ENCODE measurements at places on chromosomes 3 and 15.
A peak's percentile ranks its signal among the peaks of the same experiment; 100 is the strongest.

DNA sequence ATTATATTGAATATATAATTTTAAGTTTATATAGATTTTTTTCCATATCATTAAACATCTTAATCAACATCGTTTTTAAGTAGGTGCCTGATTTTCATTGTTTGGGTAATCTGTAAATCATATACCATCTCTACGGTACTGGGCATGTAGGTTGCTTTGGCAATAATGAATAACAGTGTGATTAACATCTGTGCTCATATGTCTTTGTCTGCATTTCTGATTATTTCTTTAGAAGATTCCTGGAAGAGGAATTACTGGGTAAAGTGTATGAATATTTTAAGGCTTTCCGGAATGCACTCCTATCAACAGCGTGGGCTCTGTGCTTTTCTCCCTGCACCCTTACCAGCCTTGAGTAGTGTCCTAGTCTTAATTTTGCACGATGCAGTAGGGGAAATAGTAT lies 119.8 kb upstream of the LIPC start:
- DNase-seq, result no peak

DNA sequence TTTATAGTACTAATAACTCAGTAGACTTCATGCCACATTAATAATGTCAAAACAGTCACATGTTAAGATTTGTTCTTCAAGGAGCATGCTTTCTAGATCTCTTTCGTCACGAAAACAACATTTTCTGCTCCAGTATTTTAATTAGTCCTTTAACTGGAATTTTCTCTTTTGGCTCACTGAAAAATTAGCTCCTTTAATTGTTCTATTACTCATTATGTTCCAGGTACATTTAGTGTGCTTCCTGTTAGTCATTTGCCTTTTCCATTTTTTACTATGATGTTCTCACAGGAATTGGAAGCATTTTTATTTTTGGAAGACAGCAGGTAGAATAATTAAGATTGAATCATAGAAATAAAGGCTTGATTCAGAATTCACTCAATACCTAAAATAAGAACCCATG lies 111.2 kb downstream of the SLC9A9 start:
- no peak for DNase-seq

DNA sequence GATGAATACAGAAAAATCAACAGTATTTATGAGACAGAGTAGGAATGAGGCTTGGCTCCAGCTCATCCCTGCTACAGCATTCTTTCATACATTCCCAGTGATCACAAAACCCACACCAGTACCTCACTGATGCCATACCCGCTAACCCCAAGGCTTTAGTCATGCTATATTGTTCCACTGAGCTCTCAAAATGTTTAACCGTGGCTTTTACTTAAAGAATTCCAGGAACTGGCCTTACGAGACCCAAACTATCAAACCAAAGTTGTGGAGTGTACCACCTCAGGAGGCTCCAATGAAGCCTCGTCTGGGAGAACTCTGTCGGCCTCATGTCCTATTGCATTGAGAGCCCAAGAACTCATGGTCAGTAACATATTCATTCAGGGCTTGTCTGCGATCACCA lies 278.9 kb downstream of the ULK4 start:
- DNase-seq, result no peak

DNA sequence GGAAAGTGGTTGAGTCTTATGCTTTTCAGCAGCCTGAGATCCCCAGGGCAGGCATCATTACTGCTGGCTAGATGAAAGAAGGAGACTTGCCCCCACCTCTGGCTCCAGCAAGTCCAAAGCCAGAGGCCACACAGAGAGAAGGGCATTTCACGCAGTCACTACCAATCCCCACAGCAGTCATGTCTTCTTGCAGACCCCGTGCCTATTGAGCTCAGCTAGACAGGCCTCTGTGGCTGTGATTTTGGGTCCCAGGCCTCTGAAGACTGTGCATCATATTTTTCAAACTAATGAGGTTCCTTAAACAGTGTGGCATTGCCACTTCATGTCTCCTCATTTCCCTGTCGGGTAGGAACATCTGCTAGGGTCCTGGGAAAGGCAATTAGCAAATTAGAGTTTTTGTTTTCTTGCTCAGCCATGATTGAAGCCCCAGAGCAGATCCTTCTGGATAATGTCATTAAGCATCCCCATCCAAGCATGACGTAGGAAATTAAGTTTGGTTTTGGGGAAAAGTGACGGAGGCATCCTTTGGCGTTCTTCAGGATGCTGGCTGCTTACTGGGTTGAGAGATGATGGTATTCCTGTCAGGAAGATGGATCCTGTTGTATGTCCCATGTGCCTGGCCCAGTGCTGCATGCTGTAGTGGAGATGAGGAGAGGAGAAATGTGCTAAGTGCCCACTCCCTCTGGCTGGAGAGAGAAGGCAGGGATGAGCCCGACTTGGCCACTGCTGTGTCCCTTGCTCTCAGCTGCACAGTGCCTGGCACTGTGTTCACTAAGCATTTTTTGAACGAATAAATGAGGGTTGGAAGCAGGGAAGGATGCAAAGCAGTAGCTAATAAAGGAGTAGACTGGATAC lies 7.0 kb downstream of the SPSB4 start:
- no peak for DNase-seq

- DNase-seq, result no peak
Observed at GRCh38 chr3:184085389-184085852, 11.4 kb upstream of the HTR3E start.

DNA sequence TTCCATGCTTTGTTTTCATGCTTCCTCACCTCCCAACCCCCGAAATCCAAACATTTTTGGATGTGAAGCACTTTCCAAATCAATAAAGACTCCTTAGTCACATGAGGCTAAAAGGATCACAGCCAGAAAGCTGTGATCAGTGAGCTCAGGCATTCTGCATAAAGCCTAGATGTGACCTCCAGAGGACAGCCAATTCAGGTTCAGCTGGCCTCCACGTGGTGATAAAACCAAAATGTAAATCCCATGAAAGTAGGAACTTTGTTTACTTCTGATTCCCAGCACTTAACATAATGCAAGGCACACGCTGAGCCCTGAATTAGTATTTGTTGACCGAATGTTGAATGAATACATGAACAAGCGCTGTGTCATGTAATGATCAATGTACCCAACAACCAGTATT lies 249.5 kb upstream of the EOMES start:
- no peak for DNase-seq

GRCh38 chr3:119015942-119016341 lies 18.7 kb downstream of the IGSF11 start:
- DNase-seq, result no peak

DNA sequence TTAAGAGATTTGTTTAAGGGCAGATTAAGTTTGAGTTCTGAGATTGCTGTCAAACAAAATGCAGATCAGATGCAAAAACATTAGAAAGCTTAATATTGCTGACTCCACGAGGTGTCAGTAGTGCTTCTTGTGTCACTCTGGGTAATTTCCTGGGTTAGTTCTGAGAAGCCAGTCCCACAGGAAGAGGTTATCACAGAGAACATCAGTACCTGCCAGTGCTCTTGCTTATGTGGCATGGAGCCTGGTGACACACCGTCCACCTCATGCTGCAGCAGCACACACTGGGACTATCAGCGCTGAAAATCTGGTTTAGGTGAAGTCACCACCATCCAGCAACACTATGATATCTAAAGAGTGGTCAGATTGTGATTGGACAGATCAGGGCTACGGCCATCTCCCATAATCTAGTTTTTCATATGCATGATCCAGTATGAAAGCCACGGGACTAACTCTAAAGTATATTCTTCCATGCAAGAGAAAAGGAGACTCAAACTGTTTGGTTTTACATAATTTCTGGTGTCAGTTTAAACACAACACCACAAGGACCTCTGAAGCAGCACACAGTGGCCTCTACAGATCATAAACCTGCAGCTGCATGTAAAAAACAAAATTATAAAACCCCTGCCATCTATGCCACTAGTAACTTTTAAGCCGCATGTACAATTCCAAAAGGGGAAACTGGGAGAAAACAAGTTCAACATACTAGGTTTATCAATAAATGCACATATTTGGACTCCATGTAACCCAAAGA lies 36.1 kb upstream of the MYO5C start:
- DNase-seq, result peak; percentile 43

- DNase-seq, result no peak
Observed at GRCh38 chr3:81839504-81840094, 78.2 kb upstream of the GBE1 start.

DNA sequence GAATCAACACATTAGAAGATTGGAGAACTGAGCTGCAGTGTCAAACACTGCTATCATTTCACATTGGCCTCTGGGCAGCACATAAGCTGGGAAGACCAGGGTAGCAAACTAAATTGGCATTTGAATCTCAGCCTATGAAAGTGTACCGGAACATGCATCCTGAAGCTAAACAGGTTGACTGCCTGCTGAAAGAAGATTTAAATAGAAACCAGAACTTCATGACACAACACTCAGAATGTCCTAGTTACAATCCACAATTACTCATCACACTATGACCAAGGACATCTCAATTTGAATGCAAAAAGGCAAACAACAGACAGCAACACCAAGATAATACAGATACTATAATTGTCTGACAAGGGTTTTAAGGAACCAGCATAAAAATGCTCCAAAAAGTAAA lies 26.2 kb downstream of the TM2D3 start:
- DNase-seq, result no peak

DNA sequence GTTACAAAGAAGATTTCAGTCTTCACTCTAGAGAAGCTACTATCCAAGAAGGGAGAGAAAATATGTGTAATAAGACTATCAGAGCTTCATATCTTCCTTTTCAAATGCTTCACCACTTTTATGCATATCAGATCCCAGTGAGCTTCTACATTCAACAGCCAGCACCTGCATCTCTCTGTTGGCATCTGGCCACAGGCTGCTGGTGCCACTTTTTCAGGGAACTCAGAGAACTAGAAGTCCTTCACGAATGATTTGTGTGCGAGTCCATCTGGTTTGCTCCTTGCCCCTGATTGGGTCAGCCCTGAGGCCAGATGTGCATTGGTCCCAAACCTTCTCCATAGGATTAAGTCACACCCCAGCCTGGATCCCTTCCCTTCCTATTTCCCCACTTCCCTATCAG lies 22.1 kb downstream of the SNTN start:
- DNase-seq, result no peak

- no peak for DNase-seq
Observed at GRCh38 chr3:127889976-127890650, 24.9 kb upstream of the KBTBD12 start.

- DNase-seq, result peak; percentile 9
Observed at GRCh38 chr3:149954812-149955211, 15.9 kb downstream of the PFN2 start.

- no peak for DNase-seq
Observed at GRCh38 chr3:110955301-110955880, 116.2 kb upstream of the NECTIN3 start.

- DNase-seq, result no peak
Observed at GRCh38 chr3:62632510-62633294, 242.5 kb downstream of the CADPS start.

GRCh38 chr3:67619991-67620390 lies 34.4 kb downstream of the SUCLG2 start:
- DNase-seq, result no peak

- DNase-seq, result no peak
Observed at GRCh38 chr3:40608091-40608490, 83.3 kb downstream of the ZNF621 start.

Data from muscle of leg (tissue), 16 donors.